ENCODE measurements at places on chromosomes 6 and 20. TPM values are rescaled to one million over a fixed set of nuclear protein-coding genes. Genes with fewer than 3 reads are reported as not detected.

The SLCO4A1 gene
- 0.42 TPM for polyA plus RNA-seq

The TRIM15 gene
- polyA plus RNA-seq = not detected

The MYCT1 gene
- polyA plus RNA-seq = 24.6 TPM

The MAPK13 gene
- 23.7 TPM for polyA plus RNA-seq

The KCNK16 gene
- not detected for polyA plus RNA-seq

The TBX18 gene
- 15.9 TPM for polyA plus RNA-seq

The ECT2L gene
- polyA plus RNA-seq = 0.43 TPM
